Liver (tissue), 10 donors: ENCODE measurements at places on chromosomes 5 and 9. TPM values are rescaled to one million over a fixed set of nuclear protein-coding genes. Genes with fewer than 3 reads are reported as not detected.

The PCDHGC4 gene
- not detected for polyA plus RNA-seq

The CARD9 gene
- polyA plus RNA-seq: 0.25 TPM

The ANKDD1B gene
- polyA plus RNA-seq: 0.10 TPM

The TGFBR1 gene
- 3.1 TPM for polyA plus RNA-seq

The ACOT12 gene
- 50.7 TPM for polyA plus RNA-seq

The LMX1B gene
- polyA plus RNA-seq: not detected

The GLRA1 gene
- not detected for polyA plus RNA-seq

The IRX1 gene
- polyA plus RNA-seq: not detected

The HOMER1 gene
- 0.33 TPM for polyA plus RNA-seq

The MARVELD2 gene
- 9.4 TPM for polyA plus RNA-seq

The KCNV2 gene
- 0.10 TPM for polyA plus RNA-seq

The ZNF879 gene
- 0.48 TPM for polyA plus RNA-seq

The ADAMTS12 gene
- polyA plus RNA-seq: 1.2 TPM

The TGFBI gene
- 33.7 TPM for polyA plus RNA-seq

The DNAJB5 gene
- polyA plus RNA-seq: 2.3 TPM

The TRPM6 gene
- 0.05 TPM for polyA plus RNA-seq

The ARID3C gene
- 1.1 TPM for polyA plus RNA-seq

The TMEM250 gene
- polyA plus RNA-seq: 19.5 TPM

The CTSL gene
- polyA plus RNA-seq: 167 TPM

The AQP7 gene
- polyA plus RNA-seq: 22.3 TPM

The SNAPC3 gene
- 8.0 TPM for polyA plus RNA-seq

The PFN3 gene
- not detected for polyA plus RNA-seq

The SLC25A48 gene
- polyA plus RNA-seq: 0.37 TPM

The IL7R gene
- 3.4 TPM for polyA plus RNA-seq

The GPR151 gene
- polyA plus RNA-seq: not detected

The ECSCR gene
- polyA plus RNA-seq: 4.9 TPM

The GPX8 gene
- 1.2 TPM for polyA plus RNA-seq

The C5orf58 gene
- polyA plus RNA-seq: not detected

The MOB3B gene
- 0.72 TPM for polyA plus RNA-seq

The FOXI1 gene
- not detected for polyA plus RNA-seq

The ECM2 gene
- 14.1 TPM for polyA plus RNA-seq

The GADD45G gene
- polyA plus RNA-seq: 106 TPM

The UNC5A gene
- polyA plus RNA-seq: 0.07 TPM

The NEURL1B gene
- 6.3 TPM for polyA plus RNA-seq
